ENCODE measurements at places on chromosomes 1 and 21. TPM values are rescaled to one million over a fixed set of nuclear protein-coding genes. Genes with fewer than 3 reads are reported as not detected.

The IBA57 gene
- total RNA-seq = 11.2 TPM

The SH2D5 gene
- not detected for total RNA-seq

The LCE3D gene
- not detected for total RNA-seq

The TSPAN1 gene
- total RNA-seq = 0.72 TPM

The FAM78B gene
- total RNA-seq = 3.8 TPM

The NTMT2 gene
- 5.9 TPM for total RNA-seq

The TSTD1 gene
- 15.4 TPM for total RNA-seq

The MORN1 gene
- 5.3 TPM for total RNA-seq

The TNFRSF8 gene
- 1.2 TPM for total RNA-seq

The PDZK1IP1 gene
- total RNA-seq = not detected

The KCNJ10 gene
- not detected for total RNA-seq

The PCNX2 gene
- total RNA-seq = 1.3 TPM

The DNAJC28 gene
- total RNA-seq = 6.7 TPM

The LORICRIN gene
- total RNA-seq = not detected

The HES3 gene
- total RNA-seq = not detected

The CLCN6 gene
- total RNA-seq = 15.4 TPM

The S100A10 gene
- 201 TPM for total RNA-seq

The OLIG1 gene
- 0.62 TPM for total RNA-seq

The RAB7B gene
- 1.6 TPM for total RNA-seq

The ARPC5 gene
- 36.4 TPM for total RNA-seq

The SNRPE gene
- total RNA-seq = 49.2 TPM
